ENCODE measurements at places on chromosomes 1 and 21.

- no peak for DNase-seq
These were observed 401.3 kb downstream of the CAMTA1 start for GRCh38 chr1:7186382-7187111.

DNA sequence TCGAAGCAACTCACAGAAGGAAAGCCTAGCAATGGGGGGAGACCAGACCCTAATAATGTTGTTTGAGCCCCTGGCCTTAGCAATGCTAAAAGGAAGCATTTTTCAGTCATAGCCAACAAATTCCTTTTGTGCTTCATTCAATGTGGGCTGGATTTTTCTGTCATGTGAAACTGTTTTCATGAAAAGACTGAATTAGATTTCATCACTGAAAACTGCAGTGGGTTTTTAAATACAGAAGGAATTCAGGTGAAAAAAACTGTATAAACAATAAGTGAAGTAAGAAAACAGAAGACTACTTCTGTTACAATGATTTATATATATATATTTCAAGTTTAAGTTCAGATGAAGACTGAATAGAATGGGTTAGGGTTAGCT lies 204.8 kb downstream of the SMYD3 start:
- DNase-seq = no peak

DNA sequence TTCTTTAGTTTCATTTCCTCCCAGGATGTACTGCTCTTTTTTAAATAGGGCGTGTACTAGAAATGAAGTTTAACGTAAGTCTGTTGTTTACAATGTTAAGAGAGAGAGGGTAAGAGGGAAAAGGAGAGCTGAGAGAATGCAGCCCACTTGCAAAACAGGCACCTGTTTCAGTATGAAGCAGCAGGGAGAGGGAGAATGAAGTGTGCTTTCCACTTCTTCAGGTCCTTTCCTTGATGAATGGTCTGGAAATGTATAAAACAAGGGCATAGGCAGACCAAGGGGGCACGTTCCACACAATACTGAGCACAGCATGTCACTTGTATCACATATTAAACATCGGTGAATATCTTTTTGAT lies 2.0 kb downstream of the KCNA3 start:
- DNase-seq = peak; percentile 23

DNA sequence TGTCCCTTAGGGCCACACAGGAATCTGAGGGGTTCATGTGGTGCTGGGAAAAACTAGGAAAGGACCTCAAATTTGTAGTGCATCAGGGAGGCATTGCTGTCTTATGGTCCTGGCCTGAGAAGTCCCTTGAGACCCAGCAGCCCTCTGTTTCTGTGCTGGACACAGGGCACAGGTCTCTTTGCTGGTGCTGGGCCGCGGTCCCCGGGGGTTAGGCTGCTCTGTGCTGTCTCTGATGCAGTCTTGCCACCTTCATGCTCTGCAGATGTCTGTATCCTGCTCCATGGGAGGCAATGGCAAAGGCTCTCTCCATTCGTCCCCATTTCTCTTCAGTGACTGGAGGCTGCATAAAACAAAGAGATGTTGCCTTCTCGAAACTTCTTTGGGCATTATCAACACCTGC lies 13.0 kb downstream of the EDARADD start:
- DNase-seq = no peak

GRCh38 chr1:36693161-36693525 lies 210.4 kb upstream of the CSF3R start:
- no peak for DNase-seq

- DNase-seq = no peak
These were observed 171.1 kb downstream of the PIGK start for GRCh38 chr1:77047978-77048614.

DNA sequence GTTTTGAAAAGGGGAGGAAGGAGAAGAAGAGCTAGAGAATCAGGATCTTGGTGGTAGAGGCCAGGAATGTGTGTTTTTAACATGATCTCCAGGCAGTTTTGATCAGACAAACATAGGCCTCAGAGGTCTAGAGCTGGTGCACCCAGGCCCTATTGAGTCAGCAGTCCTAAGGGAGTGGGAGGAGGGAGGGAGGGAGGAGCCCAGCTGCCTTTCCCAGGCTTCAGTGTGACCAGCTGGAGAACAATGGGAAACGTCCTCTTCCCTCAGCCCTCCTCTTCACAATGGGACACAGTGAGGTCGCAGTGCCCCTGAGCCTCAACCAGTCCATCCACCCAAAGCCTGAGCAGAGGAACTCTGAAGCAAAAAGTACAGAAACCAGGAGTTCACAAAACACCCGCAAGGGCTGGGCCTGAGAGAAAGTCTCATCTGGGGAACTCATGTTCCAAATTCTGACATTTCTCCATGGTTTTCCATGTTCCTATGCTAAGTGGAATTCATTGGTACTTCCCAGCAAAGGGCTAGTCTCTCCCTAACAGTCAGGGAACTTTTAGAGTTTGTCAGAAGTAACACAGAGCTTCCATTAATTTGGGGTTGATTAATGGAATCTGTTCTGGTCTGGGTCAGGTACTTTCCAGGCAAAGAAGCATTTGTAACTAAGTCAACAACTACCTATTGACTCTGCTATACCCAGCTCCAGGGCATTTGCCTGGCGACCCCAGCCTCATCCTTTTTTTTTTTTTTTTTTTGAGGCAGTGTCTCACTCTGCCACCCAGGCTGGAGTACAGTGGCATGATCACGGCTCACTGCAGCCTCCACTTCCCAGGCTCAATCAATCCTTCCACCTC lies 37.5 kb downstream of the ELAPOR1 start:
- no peak for DNase-seq

DNA sequence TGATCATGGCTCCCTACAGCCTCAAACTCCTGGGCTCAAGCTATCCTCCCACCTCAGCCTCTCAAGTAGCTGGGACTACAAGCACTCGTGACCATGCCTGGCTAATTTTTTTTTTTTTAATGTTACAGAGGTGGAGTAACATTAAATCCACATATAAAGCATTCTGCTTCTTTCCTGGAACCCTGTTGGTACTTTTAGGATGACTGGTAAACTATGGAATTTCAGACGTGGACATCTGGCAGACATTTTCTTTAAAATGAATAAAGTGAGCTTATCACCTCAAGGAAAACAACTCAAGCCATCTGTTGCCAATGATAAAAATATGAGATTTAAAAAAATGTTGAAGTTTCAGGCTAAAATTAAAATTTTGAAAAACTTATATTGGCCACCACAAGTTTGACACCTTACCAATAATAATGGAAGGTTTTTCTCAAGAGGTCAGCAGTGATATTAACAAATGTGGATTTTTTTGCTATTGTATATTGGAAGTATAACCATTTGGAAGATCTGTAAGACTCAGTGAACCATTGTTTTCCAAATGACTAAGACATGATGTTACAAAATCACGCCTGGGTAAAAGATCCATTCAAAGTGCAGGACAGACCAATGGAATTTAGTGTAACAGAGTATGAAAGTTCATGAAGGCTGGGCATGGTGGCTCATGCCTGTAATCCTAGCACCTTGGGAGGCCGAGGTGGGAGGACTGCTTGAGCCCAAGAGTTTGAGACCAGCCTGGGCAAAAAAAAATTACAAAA lies 52.7 kb upstream of the EIF4G3 start:
- DNase-seq = no peak

DNA sequence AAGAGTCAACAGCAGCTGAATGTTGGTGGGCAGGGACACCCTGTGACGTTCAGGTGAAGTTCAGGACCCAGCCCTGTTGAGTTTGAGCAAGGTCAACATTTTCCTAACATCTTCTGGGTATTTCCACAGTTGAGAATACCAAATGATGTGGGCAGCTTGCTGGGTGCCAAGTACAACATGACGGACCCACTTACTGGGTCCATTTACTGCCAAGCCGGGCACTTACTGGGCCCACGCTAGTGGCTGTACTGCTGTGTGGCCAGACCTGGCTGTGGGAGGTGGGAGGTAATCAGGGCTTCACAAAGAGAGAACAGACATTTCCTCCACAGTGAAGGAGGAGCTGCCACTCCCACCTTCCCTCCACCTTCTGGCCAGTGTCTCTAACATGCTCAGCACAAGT lies 99.2 kb downstream of the PSMG1 start:
- no peak for DNase-seq

Measured in stimulated activated CD4-positive, alpha-beta T cell treated with anti-CD3 and anti-CD28 coated beads, Interleukin-4, amount 100 ng/mL, for 24 hours (primary cell).